Right hindlimb (tissue), 1 donor: ENCODE measurements at places on chromosomes 12 and 14.

DNA sequence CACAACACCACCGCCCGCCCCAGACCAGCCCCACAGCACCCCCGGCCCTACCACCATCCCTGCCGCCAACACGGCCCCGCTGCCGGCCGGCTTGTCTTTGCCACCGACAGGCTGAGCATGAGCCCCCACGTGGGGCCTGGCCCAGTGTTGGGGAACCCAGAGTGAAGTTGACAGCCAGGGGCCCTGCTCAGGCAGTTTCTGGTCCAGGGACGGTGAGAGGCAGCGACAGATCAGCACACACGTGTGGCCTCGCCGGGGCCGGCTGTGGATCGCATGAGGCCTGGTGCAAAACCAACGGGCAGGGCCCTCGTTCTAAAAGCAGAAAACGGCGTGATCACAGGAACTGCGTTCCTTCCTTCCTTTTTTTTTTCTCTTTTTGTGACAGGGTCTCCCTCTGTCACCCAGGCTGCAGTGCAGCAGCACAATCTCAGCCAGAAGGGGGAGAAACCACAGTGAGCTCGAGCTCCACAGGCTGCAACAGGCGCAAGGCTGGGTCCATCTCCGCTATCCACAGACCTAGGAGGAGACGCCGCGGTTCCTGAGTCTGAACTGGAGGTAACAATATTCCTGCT lies 50.5 kb upstream of the FBRSL1 start:
- no peak for DNase-seq

- DNase-seq = no peak
Observed at GRCh38 chr12:178829-179109, 35.2 kb downstream of the SLC6A12 start.

DNA sequence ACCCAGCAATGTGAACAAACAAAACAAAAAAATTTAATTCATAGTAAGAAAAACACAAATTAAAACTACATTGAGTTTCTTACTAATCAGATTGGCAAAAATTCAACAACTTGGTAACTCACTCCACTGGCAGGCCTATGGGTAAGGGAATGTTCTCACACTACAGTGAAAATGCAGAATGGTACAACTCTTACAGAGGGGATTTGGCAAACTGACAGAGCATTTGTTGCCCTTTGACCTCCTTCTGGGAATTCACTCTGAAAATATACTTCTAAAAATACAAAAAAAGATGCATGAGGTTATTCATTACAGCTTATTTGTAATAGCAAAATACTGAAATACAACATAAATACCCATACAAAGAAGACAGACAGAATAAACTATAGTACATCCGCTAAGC lies 32.8 kb downstream of the ABCD2 start:
- DNase-seq = no peak

DNA sequence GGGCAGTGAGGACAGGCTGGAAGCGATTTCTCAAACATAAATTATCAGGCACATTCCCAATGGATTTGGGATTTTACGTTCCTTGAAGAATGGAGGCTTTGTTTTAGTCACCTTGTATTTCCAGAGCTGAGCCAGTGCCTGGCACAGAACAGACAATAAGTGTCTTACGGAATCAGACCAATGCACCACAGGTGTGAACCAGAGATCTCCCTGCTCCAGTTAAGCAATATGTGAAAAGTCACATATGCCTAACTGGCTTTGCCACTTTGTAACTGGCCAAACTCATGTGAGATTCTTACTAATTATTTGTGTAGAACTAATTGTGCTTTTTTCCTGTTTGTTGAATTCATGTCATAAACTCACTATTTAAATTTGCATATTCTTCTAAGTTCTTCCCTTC lies 130.4 kb downstream of the KCNH5 start:
- no peak for DNase-seq

DNA sequence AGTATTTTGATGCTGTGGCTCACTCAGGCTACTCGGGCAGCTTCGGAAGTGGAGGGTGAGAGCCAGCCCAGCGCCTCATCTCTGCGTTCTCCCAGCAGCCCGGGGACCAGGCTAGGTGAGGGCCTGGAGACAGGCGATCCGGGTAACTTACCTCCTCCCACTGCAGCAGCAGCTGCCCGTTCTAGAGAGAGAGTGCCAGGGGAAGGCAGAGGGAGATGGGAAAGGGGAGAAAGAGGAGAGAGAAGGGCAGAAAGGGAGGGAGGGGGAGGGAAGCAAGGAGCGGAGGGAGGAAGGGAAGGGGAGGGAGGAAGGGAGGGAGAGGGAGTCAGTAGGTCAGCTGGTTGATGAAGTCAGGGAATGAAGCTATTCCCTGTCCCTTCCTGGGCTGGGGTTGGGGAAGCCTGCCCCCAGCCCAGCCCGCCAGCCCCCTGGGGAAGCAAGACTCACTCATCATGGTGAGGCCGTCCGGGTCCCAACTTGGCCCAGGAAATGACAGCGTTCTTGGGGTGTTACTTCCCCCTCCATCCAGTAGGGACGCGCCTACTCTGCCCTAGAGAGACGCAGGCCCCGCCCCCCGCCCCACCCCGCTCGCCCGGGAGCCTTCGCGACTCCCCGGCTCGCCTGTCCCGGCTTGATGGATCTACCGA lies at the start of gene IFI27L2:
Gene IFI27L2 (minus strand): TSS at position 494 of the 647 bp plus-strand sequence. CDS start 40 bp downstream, at position 454.
- peak; percentile 89 for DNase-seq

DNA sequence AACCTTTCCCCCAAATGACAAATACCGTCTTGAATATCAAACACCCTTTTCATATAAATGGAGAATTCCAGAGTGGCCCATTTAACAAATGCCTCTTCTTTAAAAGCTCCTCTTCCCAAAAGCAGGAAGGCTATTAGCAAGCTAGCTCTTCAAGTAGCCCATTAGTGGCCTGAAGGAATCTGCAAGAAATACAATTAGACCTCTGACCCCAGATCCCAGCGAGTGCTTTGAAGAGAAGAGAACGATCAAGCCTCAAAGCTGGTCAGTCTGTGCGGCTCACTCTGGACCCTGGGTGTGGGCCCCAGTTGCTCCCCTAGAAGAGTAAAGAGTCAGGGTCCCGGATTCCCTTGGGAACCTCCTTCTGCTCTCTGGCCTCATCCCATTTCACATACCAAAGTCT lies 325.6 kb downstream of the NUAK1 start:
- DNase-seq = no peak

DNA sequence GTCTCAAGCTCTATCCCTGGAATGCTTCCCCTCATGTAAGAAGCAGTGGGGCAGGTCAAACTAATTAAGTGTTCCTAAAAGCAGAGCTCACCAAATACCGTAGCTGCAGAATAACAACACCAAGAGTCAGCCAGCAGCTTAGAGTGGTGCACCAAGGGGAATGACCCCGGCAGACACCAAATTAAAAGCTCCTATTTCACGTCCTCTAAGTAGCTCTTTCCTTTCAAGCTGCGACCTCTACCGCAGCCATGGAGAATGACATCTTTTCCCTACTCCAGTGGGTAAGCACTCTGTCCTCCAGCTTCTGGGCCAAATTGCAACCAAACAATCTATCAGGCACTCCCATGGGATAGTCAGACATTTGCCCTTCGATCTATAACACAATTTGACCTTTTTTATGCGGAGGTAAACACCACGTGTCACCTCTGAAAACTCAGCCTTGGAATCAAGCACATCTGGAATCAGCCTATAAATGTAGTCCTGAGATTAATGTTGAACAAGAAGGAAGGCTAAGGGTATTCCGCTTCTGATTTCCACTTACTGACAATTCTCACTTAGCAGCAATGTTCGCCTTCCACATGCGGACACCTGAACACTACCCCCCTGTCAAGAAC lies 67.6 kb upstream of the CDKN3 start:
- DNase-seq = peak; percentile 60

- DNase-seq = no peak
Observed at GRCh38 chr14:104246401-104247335, 108.3 kb downstream of the KIF26A start.

DNA sequence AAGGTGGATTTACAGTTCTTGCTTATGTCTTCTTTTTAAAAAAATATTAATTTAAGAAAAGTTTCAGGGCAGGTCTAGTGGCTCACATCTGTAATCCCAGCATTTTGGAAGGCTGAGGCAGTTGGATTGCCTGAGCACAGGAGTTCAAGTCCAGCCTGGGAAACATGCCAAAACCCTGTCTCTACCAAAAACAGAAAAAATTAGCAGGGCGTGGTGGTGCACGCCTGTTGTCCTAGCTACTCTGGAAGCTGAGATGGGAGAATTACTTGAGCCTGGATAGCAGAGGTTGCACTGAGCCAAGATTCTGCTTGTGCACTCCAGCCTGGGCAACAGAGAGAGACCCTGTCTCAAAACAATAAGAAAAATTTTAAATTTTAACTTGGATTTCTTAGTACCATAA lies 5.4 kb upstream of the TAS2R46 start:
- peak; percentile 30 for DNase-seq

- DNase-seq = no peak
Observed at GRCh38 chr12:68665016-68665569, 21.7 kb upstream of the NUP107 start.

GRCh38 chr12:72197790-72198189 lies 74.4 kb upstream of the TRHDE start:
- DNase-seq = no peak

GRCh38 chr12:82757656-82758055 lies 71.0 kb downstream of the TMTC2 start:
- DNase-seq = no peak

DNA sequence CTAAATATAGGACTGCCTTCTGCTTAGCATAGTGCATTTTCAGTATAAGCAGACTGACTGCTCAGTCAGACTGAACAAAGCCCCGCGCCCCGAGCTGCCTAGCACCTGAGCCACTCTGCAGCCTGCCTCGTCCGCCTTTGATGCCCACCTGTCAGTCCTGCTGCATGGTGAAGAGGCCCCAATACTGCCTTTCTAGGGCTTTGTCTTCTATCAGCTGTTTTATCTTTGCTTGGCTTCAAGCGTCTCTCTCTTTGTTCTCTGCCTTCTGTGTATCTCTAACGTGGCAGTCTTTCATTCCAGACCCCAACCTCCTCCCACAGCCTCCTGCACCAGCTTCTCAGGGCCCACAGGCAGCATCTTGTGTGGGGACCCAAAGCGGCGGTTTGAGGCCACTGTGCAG lies 1001.0 kb downstream of the VRK1 start:
- DNase-seq = no peak

DNA sequence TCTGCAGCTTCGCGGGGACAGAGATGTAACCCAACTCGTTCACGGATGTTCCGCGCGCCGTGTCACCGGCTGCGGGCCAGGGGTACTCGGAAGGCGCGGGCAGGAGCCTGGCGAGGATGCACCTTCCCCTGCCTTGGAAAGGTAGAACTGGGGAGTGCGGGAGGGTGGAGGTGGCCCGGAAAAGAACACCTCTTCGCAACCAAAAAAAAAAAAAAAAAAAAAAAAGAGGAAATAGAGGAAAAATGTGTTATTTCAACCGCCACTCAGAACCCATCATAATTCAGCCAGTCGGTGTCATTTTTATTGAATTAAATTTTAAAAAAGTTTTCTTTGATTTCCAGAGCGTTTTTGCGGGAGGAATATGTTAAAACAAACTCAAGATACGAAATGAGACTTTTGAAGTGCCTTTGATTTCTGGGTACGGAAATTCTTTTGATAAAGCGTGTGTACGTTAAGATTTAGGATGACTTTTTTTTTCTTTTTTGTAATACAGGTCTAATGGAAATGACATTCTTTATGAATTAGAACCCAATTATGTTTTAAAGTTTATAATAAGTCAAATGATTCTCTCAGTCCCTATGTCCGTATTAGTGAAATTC lies 8.9 kb downstream of the CDKN1B start:
- DNase-seq = no peak

DNA sequence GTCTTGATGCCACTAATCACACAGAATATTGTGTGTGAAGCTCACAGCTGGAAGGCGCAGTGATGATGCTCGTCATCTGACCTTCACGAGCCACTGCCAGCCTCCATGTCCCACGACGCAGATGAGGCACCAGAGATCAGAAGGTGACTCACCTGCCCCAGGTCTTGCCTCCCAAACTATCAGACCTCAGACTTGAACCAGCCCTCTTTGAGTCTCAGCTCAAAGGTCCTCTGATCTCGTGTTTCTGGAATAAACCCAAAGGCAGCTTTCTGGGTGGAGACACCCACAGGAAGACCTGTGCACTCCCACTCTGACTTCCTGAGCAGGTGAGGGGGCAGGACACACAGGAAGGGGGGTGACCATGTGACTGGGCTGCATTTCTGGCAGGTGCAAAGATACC lies 19.6 kb upstream of the CHGA start:
- no peak for DNase-seq

DNA sequence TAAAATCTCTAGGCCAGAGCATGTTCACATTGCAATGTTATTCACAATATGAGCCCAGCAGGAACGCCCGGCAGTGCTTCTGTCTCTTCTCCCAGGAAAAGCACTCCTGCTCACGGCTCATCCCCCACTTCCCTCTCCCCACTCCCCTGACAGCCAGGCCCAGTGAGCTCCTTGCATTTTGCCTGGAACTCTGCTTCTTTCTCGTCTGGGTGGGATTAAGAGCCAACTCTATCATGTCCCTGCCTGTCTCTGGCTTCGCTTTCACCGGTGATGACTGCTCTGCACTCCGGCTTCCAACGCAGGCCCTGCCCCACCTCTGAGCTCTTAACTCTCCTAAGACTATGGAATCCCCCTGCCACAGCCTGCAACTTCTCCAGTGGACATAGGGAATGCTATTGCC lies 2.5 kb downstream of the PLEK2 start:
- no peak for DNase-seq

- DNase-seq = no peak
Observed at GRCh38 chr14:55354500-55354899, 57.1 kb downstream of the ATG14 start.

DNA sequence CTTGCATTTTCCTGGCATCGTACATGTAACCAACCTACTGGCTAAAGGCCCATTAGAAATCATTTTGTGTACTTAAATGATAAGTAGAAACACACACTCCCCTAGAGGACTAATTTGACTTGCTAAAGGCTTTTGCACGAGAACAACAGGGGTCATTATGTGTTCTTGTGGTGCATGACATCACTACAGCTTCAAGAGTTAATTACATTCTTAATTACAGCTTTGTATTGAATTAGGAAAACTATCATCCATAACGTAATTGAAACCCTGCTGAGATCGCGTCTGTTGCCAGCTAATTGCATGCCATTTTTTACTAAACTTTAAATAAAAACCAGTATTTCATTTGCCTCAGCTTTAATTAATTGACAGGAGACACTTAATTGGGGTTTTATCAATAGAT lies 51.4 kb downstream of the TMEM132C start:
- no peak for DNase-seq
